ENCODE measurements at places on chromosomes 6 and 20.

DNA sequence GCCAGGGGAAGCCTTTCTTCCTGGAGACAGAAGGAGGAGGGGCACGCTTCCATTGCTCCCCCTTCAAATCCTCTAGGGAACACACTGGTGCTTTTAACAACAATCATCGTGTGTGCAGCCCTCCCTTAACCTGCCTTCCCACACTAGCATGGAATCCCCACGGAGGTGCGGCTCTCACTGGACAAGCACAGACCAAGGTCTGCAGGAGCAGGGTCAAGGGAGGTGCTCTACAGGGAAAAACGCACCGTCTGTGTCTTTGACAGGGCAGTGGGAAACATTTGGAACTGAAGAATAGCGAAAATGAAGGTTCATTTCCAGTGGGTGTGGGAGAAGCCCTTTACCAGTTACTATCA lies 527.1 kb downstream of the QKI start:
- no peak for DNase-seq

DNA sequence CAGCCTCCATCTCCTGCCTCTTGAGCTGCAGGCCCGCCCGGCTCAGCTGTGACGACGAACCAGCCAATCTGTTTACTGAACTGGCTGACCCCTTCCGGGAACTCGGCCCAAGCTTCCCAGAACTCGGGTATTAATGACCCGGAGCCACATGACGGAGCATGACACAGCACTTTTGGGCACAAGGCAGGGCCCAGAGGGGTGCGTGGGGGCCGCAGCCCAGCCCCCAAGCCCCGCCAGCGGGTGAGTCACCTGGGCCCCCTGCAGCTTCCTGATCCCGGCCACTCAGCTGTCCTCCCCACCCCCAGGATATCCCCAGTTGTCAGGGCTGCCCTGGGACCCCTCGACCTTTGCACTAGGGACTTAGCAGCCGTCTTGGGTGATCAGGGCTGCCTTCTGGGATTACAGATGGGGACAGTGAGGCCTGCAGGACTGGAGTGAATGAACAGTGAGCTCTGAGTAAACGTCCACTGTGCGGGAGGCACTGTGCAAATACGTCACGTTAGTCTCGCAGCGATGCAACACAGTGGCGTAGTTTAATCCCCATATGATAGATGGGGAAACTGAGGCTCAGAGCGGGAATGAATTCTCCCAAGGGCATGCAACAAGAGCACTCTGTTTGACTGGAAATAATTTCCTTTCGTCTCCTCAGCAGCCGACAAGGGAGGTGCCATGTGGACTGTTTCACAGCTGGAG lies 102.1 kb downstream of the CEBPB start:
- DNase-seq = peak; percentile 96

- DNase-seq = peak; percentile 52
Observed at GRCh38 chr20:50242863-50243609, 52.4 kb downstream of the CEBPB start.

DNA sequence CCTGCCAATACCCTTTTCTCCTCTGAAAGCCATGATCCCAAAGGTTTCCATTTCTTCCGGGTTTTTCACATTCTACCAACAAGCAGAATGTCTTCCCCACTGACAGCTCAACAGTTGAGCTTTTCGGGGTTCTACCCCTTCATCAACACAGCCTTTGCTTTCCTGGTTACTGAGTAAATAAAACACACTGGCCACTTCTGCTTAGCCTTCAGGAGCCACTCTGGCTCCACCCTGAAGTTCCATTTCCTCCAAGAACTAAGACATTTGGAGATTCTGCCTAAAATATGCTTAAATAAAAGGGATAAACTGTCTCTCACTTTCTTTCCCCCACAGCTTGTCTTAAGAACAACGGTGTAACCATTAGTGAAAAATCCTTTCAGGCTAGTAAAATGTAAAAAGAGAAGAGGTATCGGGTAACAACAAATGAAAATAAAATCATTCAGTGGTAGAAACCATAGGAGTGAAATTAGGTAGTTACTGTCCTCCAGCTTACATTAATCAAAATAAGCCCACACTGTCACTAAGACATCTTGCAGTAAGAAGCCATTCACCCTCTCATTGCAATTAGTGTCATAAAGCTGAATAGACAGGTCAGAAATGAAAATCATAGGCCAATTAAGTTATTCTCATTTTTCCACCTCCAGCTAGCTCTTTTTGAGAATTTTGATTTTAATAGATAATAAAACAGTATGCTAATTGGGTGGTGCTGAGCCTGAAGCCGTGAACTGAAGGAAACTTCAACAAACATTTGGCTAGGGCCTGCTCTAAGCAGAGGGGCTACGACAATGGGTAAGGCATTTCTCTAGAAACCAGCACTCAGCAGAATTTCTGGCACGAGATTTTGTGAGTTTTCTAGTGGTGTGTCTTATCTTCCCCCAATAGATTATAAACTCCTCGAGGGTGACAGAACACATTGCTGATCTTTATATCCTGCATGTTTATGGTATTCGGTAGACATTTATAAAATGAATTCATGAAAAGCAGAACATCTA lies 194.2 kb downstream of the KHDC1L start:
- no peak for DNase-seq

GRCh38 chr20:49579874-49580812 lies 12.2 kb upstream of the PTGIS start:
- DNase-seq = no peak

All from large intestine (tissue), 12 donors.